Stimulated activated CD8-positive, alpha-beta memory T cell treated with anti-CD3 and anti-CD28 coated beads, Interleukin-7, amount 100 ng/mL, for 4 hours (primary cell): ENCODE measurements at places on chromosomes 5 and 9.

GRCh38 chr5:62268792-62269191 lies 37.2 kb upstream of the KIF2A start:
- no peak for DNase-seq

DNA sequence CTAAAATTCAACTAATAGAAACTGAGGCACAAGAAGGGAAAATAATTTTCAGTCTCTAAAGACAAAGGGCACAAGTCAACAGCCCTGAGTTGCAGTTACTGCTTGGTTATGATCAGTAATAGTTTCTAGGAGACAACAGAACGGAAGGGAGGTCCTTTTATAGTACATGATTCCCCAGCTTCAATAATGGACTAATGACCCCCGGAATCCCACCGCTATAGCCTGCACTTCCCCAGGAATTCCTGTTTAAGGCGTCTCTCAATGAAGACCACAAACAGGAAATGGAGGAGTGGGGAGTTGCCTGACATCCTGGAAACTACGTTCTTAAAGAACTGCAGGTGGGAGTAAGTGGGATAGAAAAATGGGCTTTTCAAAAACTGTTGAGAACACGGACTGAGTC lies 60.6 kb downstream of the DIAPH1 start:
- no peak for DNase-seq

DNA sequence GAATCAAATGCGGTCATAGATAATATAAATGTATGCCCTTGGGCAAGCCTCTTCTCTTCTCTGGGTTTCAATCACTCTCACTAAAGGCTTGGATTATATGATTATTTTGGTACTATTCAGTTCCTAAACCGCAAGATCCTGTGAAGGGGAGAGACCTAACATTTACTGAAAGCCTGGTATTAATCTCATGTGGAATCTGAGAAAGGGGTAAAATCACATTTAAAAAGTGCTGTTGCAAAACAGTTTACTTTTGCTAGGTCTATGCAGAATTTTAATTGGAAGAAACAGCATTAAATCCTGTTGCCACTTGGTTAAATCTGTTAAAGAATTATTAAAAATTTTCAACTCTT lies 50.7 kb downstream of the SLC44A1 start:
- no peak for DNase-seq

GRCh38 chr9:131734165-131734610 lies 5.7 kb downstream of the RAPGEF1 start:
- DNase-seq: peak; percentile 26

DNA sequence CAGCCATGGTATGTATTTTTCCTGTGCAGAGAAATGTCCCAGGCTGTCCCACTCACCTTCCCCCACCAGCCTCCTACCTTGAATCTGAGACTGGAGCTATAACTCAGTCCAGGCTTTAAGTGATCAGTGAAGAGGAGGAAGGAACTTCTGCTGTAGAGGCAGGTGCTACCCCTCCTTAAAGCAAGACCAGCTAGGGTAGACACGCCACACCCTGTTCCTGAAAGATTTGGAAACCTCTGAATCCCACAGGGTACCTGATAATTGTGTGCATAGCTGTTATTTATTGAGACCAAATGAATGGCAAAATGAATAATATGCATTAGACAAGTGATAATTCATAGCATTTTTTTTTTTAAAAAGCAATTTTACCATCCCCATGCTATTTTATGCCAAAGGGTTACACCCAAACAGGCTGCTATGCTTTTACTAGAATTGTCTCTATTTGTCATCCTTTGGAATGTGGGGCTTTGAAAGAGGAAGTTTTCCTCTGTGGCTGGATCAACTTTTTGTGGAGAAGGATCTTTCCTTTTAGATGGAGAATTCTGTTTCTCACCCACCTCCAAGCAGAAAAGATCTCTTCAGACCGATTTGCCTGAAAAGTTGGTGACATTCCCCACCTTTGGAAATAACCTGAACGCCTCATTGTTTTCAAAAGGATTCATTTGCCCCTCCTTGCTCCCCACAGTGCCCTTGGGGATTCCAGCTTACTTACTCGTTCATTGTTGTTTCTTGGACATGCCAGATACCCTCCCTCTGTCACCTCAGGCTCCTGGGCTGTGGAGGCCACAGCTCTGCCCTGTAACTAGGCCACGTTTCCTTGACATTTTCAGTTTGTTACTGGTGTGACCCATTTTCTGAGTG lies 248.7 kb downstream of the NR3C1 start:
- no peak for DNase-seq

GRCh38 chr9:77486968-77487367 lies 161.2 kb downstream of the GNA14 start:
- no peak for DNase-seq

- peak; percentile 24 for DNase-seq
These were observed 146.2 kb upstream of the RASA1 start for GRCh38 chr5:87121304-87122150.

GRCh38 chr9:94577571-94577970 lies 16.1 kb downstream of the FBP2 start:
- no peak for DNase-seq

GRCh38 chr5:122770477-122770876 lies 4.4 kb upstream of the SNX2 start:
- DNase-seq: no peak

DNA sequence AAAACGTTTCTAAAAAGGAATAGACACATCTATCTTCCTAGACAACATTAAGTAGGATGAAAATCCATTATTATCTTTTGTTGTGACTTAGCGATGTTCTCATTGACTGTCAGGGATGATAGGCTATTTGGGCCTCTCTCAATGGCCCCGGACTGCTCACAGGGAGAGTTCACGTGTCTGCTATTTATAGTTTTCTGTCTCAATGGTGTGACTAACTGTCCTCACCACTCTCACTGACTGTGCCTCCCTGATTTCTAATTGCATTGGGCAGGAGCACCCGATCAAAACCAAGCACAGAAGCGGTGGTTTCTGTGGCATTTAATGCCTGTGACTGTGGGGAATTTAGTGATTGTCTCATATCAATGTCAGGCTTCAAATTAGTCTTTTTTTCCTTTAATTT lies 286.7 kb upstream of the KLF9 start:
- no peak for DNase-seq

- DNase-seq: no peak
These were observed 73.3 kb downstream of the FGF18 start for GRCh38 chr5:171492781-171493180.

DNA sequence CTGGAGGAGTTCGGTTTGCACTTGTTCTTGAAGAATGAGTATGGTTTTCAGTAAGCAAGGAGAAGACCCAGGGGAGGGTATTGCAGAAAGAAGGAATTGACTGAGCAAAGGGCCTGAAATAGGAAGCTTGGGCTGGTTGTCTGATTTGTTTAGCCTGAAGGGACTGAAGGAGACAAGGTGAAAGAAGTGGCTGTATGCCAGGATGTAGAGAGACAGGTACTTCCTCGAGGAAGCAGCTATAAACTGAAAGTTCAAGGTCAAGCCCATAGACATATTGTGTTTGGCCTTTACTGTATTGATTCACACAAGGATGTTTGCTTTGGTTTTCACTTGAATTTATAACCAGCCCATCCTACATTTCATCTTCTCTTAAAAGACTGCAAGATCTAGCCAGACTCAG lies 183.1 kb downstream of the PALM2AKAP2 start:
- no peak for DNase-seq

GRCh38 chr5:134051305-134051704 lies 46.5 kb upstream of the VDAC1 start:
- no peak for DNase-seq

DNA sequence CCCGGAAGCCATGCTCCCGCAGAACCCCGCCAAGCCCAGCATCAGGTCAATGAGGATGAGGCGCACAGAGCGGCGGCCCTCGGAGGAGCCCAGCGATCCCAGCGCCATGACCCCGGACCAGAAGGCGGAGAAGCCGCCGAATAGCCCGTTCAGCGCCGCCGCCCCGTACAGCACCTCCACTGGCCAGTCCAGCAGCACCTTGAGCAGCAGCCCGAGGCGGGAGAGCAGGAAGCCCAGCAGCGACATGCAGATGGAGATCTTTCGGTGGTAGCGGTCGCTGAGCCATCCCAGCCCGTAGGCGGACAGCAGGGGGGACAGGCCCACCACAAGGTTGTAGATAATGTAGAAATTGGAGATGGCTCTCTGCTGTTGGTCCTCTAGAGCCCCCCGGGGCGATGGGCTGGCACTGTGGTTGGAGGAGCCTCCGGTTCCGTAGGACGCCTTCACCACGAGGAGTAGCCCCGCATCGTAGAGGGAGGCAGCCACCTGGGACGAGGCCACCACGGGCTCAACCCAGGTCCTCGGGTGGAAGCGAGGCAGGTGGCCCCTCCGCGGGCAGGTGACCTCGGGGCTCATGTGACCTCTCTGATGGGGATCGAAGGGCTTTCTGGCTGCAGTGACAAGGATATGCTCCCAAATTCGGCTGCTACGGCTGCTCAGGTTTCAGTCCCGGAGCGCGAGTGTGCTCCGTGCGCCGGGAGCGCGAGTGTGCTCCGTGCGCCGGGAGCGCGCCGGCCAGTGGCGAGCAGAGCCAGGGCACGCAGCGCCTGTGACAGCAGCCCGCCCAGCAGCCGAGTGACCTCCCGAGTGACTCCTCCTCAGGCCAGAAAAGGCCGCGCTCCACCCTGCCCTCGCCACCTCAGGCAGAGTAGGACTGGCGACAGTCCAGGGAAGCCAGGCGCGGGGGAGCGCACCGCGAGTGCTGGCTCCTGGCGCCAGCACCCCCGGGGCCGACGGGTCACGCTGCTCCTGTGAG lies at the start of gene SLC46A2:
TSS of gene SLC46A2 (minus strand) at position 771 of the 976 bp plus-strand sequence. CDS start at position 576, 195 bp downstream.
- DNase-seq: no peak
